ENCODE measurements at places on chromosomes 1 and 21.

DNA sequence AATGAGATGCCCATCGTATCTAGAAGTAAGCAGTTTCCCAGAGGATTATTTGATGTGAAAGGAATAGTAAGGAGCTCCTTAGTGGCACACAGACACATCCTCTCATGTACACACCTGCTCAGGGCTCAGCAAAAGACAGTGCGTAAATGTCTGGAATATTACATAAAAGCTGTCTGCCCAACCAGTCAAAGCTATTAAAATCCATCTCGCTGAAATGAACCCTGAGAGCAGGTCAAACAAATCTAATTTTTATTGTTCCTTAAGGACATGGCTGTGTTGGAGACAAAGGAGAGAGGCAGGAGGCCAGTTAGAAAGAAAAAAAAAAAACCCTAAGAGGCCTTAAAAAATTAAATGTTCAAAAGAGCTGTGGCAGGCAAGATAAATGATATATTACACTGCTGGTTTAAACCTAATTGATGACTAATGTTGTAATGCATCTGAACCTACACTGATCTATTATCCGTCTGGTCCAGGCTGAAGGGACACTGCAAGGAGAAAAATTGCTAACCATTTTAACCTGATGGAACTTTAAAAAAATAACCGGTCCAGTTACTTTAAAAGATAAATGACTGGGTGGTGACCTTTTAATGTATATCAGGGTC, 58.5 kb upstream of the FGGY start:
- DNase-seq: no peak

DNA sequence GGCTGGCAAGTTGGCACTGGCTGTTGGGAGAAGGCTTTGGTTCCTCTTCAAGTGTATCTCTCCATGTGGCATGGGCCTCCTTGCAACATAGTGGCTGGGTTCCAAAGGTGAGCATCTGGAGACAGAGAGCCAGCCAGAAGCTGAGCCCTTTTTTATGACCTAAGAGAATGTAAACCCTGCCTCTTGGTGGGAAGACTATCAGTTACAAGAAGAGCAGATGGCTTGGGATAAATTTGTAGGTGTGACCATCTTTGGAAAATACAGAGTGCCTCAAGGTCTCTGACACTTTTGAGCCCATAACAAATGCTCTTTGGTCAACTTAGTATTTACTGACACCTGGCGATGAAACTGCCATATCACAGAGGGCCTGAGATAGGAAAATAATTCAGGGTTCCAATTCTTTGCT, 31.4 kb upstream of the PRELP start:
- no peak for DNase-seq

- DNase-seq: no peak
These were observed 205.3 kb downstream of the PBX1 start for GRCh38 chr1:164764333-164764732.

- no peak for DNase-seq
These were observed 15.9 kb downstream of the DUSP10 start for GRCh38 chr1:221725735-221726672.

GRCh38 chr1:83715550-83715949, 283.4 kb downstream of the TTLL7 start:
- no peak for DNase-seq

DNA sequence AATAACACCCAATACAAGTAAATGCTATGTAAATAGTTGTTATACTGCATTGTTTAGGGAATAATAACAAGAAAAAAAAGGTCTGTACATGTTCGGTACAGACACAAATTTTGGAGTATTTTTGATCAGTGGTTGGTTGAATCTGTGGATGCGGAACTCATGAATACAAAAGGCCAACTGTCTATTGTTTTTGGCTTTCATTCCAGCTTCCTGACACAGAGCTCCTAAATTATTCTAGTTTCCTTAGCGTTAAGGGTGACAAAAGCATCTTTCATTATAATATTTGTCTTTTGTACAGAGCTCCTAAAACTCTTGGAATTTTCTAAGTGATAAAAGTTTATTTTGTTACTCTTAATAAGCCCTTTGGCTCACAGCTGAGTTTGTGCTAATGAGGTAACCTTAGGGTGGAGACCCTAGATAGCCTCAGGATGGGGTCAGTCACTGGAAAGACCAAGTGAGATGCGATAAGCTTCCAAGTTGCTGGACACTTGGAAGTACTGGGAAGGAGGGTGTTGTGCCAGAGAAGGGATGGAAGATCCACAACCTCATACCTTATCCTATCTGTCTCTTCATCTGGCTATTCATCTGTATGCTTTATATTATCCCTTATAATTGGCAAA, 57.4 kb upstream of the PRRC2C start:
- no peak for DNase-seq

GRCh38 chr1:227541796-227542152, 21.6 kb upstream of the ZNF678 start:
- DNase-seq: no peak

- peak; percentile 36 for DNase-seq
These were observed 179.4 kb downstream of the HIVEP3 start for GRCh38 chr1:41739061-41739955.

DNA sequence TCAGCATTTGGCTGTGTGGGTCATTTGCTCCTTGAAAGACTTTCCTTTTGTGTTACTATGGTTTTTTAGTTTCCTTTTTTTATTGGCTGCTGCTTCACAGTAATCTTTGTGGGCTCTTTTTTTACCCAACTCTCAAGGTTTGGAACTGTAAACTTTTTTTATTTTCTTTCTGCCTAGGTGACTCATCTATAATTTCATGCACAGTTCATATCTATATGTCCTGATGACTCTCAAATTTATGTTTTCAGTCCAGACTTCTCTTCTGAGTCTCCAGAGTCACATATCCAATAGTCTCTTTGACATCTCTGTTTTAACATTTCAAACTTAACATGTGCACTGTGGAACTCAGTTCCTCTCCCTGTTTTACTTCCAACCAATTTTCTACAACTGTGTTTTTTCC, 83.4 kb downstream of the ATF6 start:
- no peak for DNase-seq

DNA sequence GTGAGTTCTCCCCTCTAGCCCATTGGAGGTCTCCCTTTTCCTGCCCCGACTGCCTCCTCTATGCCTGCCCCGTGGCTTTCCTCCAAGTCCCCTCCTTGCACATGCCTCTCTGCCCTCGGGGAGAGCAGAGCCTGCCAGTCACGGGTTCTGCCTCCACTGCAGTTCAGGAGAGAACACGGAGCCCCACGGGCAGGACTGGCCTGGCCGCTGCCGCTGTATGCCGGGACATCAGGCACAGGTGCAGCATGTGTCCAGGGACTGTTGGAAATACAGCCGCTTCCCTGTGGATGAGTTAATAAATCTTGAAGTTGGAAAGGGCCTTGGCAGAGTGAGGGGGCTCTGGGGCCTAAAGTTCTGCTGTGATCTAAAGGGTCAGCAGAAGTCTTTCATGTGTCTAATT, 676.6 kb downstream of the MATN1 start:
- DNase-seq: no peak

- DNase-seq: no peak
These were observed 18.0 kb downstream of the OMA1 start for GRCh38 chr1:58528518-58528917.

DNA sequence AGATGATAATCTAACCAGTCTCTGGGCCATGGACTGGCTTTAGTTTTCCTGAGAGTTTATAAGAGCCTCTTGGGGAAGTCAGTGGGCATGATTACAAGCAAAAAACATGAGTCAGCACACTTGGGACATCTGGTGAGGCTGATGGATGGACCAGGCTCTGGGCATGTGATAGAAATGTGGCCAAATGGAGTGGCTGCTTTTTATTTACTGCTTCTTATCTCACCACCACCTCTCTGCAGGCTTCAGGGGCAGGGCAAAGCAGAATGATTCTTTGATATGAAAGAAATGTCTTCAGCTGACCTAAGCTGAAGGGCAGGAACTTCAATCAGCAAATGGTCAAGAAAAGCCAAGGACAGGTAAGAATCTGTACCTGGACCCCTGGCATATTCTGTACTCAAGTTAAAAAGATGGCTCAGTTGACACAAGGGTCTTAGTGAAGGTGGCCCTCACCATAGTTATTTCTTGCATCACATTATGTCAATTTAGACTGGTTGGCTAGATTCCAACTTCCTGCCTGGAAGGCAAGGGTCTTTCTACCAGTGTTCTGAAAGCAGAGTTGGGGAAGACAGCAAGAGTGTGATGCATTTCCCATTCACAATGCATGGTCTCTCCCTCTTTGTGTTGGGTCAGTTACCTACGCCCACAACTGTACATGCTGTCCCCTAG, 162.8 kb downstream of the FASLG start:
- no peak for DNase-seq

DNA sequence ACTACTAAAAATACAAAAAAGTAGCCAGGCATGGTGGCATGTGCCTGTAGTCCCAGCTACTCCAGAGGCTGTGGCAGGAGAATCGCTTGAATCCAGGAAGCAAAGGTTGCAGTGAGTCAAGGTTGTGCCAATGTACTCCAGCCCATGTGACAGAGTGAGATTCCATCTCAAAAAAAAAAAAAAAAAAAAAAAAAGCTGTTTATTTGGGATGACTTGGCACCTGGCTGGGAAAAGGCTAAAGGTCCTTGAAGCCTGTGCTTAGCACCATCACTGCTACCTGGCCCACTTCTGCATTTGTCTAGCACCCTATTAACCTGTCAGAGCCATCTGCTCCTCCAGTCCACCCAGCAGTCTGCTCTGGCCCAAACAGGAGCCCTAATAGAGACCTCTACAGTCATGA, 25.0 kb downstream of the PRDX6 start:
- DNase-seq: no peak

- DNase-seq: no peak
These were observed 26.2 kb downstream of the CAPN8 start for GRCh38 chr1:223639331-223639749.

GRCh38 chr1:201982082-201982622, 296 bp upstream of the RNPEP start:
- peak; percentile 56 for DNase-seq

DNA sequence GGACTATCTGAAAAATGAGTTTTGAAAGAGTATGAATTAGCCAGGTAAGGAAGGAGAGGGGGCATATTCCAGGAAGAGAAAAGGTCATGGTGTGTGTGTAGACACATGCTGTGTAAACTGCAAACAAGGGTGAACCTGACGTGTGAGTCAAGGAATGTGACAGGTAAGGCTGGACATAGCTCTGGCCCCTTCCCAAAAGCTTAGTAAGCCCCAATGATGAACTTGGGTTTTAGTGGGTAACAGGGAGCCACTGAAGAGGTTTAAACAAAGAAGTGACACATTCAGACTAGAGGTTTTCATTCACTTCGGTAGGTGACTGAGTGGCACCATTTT, 36.7 kb downstream of the EGLN1 start:
- no peak for DNase-seq

- no peak for DNase-seq
These were observed 32.8 kb upstream of the ECE1 start for GRCh38 chr1:21323091-21323490.

- no peak for DNase-seq
These were observed 306.4 kb downstream of the DUSP10 start for GRCh38 chr1:221435504-221435904.

- DNase-seq: no peak
These were observed 380.0 kb upstream of the ADGRL2 start for GRCh38 chr1:81420760-81421159.

DNA sequence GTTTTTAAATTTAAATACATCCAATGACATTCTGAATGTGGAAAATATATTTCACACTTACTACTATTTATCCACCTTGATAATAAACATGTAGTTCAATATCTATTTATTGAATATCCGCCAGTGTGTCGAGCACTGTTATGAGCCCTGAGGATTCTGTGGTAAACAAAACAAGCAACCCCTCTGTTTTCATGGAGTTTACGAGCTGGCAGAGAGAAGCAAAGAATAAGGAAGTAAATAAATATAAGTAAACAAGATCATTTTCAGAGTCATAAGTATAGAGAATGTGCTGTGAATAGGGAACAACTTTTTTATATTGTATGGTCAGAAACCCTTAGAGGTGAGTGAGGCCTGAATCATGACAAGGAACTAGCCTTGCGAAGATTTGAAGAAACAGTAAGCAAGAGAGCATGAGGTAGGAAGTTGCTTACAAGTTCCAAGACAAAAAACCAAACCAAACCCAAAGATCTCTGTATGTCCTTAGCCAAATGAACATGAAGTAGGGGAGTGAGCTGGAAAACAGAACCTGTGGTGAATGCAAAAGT, 6.4 kb upstream of the SERBP1 start:
- DNase-seq: no peak

- DNase-seq: no peak
These were observed 11.0 kb downstream of the SLC2A5 start for GRCh38 chr1:9058465-9058864.

DNA sequence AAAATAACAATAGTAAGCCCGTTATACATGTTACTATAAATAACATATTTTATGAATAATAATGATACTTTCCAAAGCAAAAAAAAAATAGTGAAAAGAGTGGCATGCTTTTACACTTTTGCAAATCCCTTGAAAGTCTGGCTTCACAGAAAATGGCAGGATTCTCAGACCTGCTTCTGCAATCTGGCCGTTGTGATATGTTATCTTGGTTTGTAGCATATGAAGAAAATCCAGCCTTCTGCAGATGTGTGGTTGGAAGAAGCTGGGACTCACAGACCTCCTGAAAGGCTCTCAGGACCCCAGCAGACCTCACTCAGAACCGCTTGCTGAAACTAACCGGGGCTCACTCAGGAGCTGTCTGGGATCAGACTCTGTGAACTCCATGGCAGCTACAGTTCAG, 256.0 kb upstream of the TMEM51 start:
- no peak for DNase-seq

GRCh38 chr1:16088996-16089395, 15.5 kb upstream of the FAM131C start:
- no peak for DNase-seq

GRCh38 chr1:55816456-55817426, 601.6 kb upstream of the USP24 start:
- DNase-seq: no peak

GRCh38 chr1:11062965-11063401, 3.2 kb upstream of the SRM start:
- DNase-seq: no peak

GRCh38 chr1:66401244-66401643, 132.7 kb upstream of the SGIP1 start:
- no peak for DNase-seq

GRCh38 chr1:3986686-3987218, 86.7 kb upstream of the C1orf174 start:
- no peak for DNase-seq

DNA sequence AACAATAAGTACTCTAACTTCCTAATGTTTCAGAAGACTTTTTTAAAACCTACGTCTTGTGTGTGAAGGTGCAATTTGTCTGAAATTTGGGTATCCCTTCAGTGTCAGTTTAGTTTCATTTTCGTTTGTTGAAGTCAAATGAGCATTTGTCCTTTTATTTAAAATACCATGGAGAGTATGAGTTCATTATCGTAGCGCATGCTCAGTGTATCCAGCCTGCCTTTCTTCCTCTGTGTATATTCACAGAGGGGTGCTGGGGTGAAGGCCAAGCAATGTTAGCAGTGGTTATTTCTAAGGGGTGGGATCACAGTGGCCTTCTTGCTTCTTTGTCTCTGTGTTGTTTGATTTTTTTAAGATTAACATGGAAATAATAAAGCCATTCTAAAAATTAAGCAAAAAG, 43.2 kb downstream of the CNN3 start:
- DNase-seq: no peak
